Adrenal gland (tissue), 19 donors: ENCODE measurements at places on chromosomes 2 and 18. TPM values are rescaled to one million over a fixed set of nuclear protein-coding genes. Genes with fewer than 3 reads are reported as not detected.

Gene DES
- polyA plus RNA-seq = 60.1 TPM

Gene ALK
- polyA plus RNA-seq = 0.60 TPM

Gene CMPK2
- polyA plus RNA-seq = 2.4 TPM

DNA sequence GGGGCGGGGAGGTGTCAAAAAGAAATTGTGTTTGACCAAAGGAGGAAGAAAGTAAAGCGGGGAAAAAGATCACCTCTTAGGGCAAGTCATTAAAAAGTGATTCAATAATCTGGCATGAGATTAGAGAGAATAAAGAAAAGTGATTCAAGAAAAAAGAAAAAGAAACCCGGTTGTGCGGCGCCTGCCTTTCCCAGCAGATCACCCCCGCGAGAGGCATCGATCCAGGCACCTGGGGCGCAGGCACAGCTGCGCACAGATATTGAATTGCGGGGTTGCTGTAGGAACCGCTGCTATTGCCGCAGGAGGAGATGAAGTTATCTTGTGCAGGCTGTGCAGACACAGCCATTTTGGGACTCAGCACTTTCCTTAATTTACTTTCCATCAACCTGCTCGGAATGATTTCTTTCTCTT, 71.2 kb downstream of the PLB1 start:
- H3K4me1 ChIP-seq = no peaks in the 10 kb centered on the region
- peak; percentile 33 for DNase-seq
- H3K36me3 ChIP-seq = no peaks in the 10 kb centered on the region
- peak overlapping the region; percentile 50 for H3K27ac ChIP-seq
- no peaks in the 10 kb centered on the region for H3K27me3 ChIP-seq

GRCh38 chr2:7116511-7116910, 199.3 kb downstream of the RNF144A start:
- no peak overlapping the region for H3K27ac ChIP-seq
- H3K36me3 ChIP-seq = no peaks in the 10 kb centered on the region
- no peak overlapping the region for H3K4me3 ChIP-seq
- no peaks in the 10 kb centered on the region for H3K27me3 ChIP-seq

DNA sequence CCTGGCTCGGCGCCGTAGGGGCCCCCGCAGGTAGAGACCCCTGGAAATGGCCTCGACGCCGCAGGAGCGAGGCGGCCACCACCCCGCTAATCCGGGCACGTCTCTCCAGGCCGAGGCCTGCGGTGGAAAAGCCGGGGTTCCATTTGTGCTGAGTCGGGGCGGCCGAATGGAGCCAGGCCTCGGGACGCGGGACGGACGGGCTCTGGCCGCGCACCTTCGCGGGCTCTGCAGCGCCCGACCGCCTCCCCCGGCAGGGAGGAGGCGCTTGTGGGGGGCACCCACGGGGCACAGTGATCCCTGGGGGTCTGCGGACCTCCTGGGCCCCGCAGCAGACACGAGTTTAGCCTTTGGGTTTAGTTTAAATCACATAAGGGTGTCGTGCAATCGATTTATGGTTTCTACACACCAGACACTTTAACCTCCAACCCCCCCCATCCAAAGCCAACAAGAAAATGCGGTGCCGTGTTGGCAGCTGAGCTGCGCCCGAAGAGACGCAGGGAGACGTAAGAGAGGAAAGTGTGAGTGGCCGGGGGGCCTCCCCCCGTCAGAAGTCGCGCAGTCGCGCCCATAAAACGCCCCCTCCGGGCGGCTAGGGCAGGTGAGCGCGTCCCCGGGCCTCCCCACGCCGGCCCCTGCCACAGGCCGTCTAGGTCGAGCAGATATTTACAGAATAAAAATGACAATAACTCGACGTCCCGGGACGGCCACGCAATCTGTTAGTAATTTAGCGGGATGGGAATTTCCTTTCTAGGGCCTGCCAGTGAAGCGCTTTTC, 1.0 kb upstream of the NFATC1 start:
- no peaks in the 10 kb centered on the region for H3K27me3 ChIP-seq
- no peak for DNase-seq
- peak overlapping the region; percentile 79 for H3K27ac ChIP-seq
- peak overlapping the region; percentile 62 for H3K4me3 ChIP-seq
- H3K36me3 ChIP-seq = no peaks in the 10 kb centered on the region
- peaks cover 37% of the 10 kb centered on the region for H3K4me1 ChIP-seq

- DNase-seq = no peak
- H3K36me3 ChIP-seq = no peaks in the 10 kb centered on the region
- H3K4me1 ChIP-seq = no peaks in the 10 kb centered on the region
- no peaks in the 10 kb centered on the region for H3K27me3 ChIP-seq
- no peak overlapping the region for H3K27ac ChIP-seq
- H3K4me3 ChIP-seq = no peak overlapping the region
These were observed 12.2 kb downstream of the ICOS start for GRCh38 chr2:203948733-203949132.

DNA sequence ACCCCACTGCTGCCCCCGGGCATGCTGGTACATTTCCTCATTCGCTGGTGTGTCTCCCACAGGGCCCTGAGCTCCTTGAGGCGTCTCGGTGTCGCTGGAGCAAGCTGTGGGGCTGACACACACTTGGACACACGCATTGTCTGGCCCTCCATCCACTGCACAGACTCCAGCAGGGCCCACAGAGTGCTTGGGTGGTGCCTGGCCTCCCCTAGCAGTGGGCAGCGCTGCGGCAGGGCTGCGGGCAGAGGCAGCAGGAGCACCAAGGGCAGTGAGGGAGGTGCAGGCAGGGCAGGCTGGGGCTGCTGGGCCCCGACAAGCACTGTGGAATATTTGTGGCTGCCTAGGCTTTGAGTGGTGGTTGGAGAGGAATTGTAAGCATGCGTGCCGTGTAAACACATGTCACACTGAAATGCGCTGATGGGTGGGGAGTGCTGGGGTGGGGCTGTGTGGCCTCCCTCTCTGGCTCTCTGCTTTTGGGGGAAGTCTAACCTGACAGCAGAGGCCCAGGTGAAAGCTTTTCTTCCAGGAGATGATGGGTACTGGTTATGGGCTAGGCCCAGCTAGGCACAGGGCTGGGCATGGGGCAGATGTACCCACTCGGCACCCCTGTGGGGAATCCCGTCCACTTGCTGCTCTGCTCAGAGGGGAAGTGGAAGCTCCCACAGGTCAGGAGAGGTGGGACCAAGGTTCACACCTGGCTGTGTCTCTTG, 55.5 kb upstream of the HS6ST1 start:
- no peak overlapping the region for H3K4me3 ChIP-seq
- DNase-seq = no peak
- no peaks in the 10 kb centered on the region for H3K27me3 ChIP-seq

DNA sequence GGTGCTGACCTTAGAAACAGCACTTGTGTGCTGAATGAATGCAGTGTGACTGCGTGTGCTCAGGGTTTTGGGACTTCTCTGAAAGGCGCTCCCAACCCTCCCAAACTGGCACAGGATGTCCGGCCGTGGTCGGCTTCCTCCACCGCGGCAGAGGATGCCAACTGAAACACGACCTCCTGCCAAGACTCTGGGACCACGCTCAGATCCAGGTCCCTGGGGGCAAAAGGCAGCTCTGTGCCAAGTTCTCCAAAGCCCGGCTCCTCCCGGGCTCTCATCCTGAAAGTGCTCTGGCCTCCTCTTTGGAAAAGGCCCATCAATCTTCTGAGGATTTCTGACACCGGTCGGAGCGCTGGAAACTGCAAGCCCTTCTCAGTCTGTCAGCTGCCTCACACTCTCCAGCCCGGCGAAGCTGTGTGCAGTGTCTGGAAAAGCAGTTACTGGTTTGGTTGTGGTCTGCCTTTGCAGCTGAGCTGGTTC, 32.3 kb upstream of the ZBTB7C start:
- no peak overlapping the region for H3K27ac ChIP-seq
- H3K36me3 ChIP-seq = no peaks in the 10 kb centered on the region
- H3K4me3 ChIP-seq = no peak overlapping the region
- peaks cover 3% of the 10 kb centered on the region for H3K4me1 ChIP-seq

- no peaks in the 10 kb centered on the region for H3K36me3 ChIP-seq
- no peak overlapping the region for H3K27ac ChIP-seq
- H3K4me3 ChIP-seq = no peak overlapping the region
- no peak for DNase-seq
These were observed 28.9 kb upstream of the CCNYL1 start for GRCh38 chr2:207682557-207682956.

- DNase-seq = no peak
- H3K4me1 ChIP-seq = peaks cover 3% of the 10 kb centered on the region
- H3K4me3 ChIP-seq = no peak overlapping the region
- H3K27me3 ChIP-seq = no peaks in the 10 kb centered on the region
- no peaks in the 10 kb centered on the region for H3K36me3 ChIP-seq
These were observed 30.7 kb upstream of the CALCRL start for GRCh38 chr2:187478719-187479118.
